ENCODE measurements at places on chromosomes 1 and 21.
A peak's percentile ranks its signal among the peaks of the same experiment; 100 is the strongest.

DNA sequence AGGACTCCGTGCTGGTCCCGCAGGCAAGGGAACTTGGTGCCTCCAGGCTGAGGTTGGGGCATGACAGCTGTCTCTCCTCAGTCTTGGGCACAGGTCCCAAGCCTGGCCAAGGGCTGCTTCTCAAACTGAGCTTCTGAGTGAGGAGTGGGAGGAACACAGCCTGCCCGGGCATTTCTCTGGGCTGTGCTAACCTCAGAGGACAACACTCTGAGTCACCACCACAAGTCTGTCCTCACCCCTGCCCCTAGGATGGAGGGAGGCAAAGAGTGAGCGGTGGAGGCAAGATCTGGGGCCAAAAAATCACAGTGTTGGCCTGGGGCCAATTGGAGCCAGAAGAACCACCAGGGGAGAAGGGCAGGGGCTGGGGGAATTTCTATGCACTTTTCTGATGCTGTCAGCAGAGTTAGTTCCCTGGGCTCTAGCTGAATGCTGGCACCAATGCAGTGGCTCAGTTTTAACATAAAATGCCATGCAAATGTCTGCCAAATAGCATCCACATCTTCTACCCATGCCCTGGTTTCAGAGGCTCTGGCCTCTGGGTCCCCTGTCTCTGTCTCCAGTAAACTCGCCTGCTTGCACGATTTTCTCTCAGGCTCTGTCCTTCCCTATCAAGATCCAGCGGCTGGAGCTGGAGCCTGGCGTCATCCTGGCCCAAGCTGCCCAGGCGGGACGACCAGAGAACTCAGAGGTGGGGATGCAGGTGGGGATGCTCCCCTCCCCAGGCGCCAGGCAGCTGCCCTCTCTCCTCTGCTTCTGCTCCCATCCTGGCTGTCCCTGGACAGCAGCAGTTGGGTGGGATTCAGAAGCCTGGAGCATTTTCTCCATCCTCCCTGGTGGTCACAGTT is 11.0 kb upstream of the CDK18 start:
- DNase-seq = no peak

DNA sequence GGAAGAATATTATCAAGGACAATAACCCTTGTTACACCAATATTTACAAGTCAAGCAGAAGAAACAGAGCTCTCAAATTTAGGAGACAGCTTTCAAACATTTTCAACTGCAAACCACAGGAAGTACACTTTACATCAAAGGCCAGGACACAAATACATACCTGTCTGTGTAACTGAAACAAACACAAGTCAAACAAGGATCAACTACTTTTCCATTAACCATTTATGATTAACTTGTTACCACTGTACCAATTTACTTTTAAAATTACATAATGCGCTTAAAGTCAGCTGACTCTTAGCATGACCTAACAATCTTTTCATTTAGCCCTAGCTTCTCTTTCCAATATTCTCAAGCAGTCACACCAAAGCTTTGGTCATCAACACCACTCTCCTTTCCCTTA is 43.5 kb downstream of the TRIM33 start:
- DNase-seq = no peak

DNA sequence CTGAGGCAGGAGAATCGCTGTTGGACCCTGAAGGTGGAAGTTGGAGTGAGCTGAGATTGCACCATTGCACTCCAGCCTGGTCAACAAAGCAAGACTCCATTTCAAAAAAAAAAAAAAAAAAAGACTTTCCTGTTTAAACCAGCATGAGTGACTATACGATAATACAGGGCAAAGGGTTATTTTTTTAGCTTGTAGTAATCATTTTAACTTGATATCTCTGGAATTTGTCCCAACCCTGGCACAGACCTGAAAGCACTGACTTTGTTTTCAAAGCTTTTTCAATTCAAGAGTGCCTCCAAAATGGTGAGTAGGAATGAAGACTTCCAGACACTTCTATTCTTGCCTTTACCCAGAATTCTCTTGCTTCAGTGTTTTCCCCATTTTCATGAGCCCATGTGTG is 4.4 kb upstream of the TMCO2 start:
- DNase-seq = no peak

GRCh38 chr1:8765198-8765597 is 52.2 kb downstream of the RERE start:
- DNase-seq = no peak

DNA sequence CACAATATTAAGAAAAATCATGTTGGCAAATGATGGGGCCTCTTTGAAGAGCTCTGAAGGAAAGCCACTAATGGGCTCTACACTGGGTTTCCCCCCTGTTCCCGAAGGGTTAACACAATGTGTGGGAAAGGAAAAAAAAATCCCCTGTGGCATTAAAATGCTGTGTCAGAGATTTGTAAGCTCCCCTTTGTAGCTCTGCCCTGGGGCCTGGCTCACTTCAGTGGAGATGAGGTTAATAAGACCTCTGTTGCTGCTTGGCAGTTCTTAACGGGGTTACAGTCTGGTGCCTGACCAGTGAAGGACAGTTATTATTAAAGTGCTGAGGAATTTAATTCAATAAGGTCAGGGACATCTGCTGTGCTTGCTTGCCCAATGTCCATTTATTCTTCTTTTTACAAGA is 129.7 kb upstream of the UBE2U start:
- DNase-seq = no peak

GRCh38 chr1:184941410-184941733 is 32.9 kb downstream of the NIBAN1 start:
- no peak for DNase-seq

DNA sequence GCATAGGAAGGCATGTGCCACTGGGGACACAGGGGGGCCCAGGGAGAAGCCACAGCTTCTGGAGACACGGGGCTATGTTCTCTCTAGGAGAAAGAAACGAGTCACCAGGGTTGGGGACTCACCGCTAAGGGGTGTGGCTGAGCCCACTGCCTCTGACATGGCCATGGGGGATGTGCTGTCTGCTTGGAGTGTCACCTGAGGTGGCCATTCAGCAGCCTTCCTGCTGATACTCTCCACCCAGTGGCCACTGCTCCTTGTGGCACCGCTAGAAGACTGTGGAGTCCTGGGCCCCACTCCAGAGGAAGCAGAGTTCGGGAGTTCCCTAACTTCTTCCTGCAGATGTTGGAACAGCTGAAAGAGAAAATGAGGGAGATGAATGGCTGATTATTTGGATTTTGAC is 91.2 kb upstream of the SLC45A1 start:
- DNase-seq = no peak

DNA sequence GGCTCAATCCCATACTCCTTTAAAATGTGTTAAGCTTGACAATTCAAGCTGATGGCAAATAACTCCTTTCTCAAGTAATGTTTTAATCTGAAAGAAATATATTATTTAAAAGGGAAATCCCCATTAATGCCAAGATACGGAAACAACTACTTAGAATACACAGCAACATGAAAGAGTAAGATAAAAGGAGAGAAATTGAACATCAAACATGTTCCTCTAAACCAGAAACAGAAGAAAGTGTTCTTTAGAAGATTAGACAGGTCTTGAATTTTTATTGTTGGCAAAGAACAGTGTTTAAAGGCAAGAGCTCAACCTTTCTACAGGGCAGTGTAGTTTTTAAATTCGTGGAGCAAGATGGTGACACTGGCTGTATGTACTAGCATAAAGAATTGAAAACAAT is 105.8 kb upstream of the NRIP1 start:
- DNase-seq = no peak

GRCh38 chr1:77768006-77768405 is 8.4 kb upstream of the USP33 start:
- no peak for DNase-seq

DNA sequence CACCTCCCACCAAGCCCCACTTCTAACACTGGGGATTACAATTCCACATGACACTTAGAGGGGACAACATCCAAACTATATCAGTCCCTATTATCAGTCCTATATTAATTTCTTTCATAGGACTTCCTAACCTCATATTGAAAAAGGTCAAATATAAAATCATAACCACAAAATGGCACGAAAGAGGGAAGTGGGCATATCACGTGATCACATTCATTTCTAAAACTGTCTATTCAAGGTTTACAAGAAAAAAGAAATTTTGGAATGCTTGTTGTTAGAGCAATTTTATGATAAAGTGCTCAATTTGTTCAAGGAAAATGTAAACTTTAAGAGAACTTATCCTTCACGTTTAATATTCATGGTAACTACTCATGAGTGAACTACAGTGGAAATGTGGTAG is 13.2 kb upstream of the CDC7 start:
- DNase-seq = no peak

GRCh38 chr1:5661196-5662085 is 330.8 kb downstream of the NPHP4 start:
- DNase-seq = no peak

DNA sequence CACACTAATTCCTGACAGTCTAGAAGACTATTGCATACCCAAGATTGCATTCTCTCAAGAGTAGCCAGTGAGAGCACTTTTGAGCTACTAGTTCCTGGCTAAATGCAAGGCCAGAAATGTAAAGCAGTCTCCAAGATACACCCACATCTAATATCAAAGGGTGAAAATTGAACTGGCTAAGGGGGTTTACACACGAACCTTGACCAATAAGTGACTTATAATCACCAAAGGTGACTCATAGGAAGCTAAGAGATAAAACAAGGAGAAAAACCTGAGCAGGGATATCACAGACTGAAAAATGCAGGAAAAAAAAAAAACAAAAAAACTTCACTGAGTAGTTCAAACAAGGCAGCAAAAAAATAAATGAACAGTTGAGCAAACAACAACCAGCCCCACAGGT is 172.2 kb upstream of the RRP15 start:
- DNase-seq = no peak

- DNase-seq = no peak
Measured at GRCh38 chr1:96747565-96747964, 26.0 kb downstream of the PTBP2 start.

- no peak for DNase-seq
Measured at GRCh38 chr1:51569284-51570062, 47.4 kb upstream of the OSBPL9 start.

GRCh38 chr1:225449261-225449660 is 21.4 kb upstream of the LBR start:
- DNase-seq = no peak

- no peak for DNase-seq
Measured at GRCh38 chr1:217049721-217050120, 326.5 kb upstream of the ESRRG start.

GRCh38 chr1:93851878-93852277 is 27.1 kb downstream of the DNTTIP2 start:
- DNase-seq = no peak

- DNase-seq = no peak
Measured at GRCh38 chr1:192914092-192914491, 105.3 kb downstream of the RGS2 start.

- DNase-seq = no peak
Measured at GRCh38 chr1:61226791-61227567, 144.6 kb downstream of the NFIA start.

DNA sequence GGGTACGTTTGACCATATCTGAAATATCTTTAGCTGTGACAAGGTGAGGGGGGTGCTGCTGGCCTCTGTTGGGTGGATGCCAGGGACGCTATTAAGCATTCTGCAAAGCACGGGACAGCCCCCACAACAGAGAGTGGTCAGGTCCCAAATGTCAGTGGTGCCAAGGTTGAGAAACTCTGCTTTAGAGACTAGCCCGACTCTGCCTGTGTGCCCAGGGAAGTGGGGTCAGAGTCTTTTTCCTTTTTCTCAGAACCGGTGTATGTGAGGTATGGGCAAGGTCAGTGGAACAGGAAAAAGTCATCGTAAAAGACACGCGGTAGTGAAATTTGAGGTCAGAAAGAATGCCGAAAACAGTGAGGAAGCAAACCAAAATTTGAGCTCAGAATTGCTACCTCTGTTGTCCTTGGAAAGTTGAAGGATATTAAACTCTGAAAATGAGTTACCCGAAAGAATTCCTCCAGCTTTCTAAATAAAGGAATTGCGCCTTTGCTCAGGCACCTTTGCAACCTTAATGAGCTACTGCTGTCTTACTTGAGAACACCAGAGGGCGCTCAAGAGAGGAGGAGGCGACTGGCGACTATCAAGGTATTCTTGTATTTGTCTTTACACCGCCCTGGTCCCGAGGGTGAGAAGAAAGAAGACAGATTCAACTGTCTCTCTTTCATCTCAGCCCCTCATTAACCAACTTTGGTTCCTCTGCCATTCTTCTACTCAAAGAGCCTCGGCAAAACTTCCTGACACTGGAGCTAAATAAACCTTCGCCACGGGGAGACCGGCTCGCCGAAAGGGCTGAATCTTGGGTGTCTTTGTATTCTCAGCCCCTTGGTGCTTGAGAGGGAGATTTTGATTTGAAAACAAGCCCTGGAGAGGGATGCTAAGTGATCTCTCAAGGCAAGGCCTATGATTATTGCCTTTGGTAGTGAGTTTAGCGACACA is 85.4 kb upstream of the OLIG2 start:
- DNase-seq = no peak

- no peak for DNase-seq
Measured at GRCh38 chr1:35554266-35555211, 2.7 kb downstream of the KIAA0319L start.

- no peak for DNase-seq
Measured at GRCh38 chr1:157878059-157878458, 36.5 kb upstream of the CD5L start.

- no peak for DNase-seq
Measured at GRCh38 chr1:200305806-200306205, 104.0 kb downstream of the ZNF281 start.

GRCh38 chr1:175216444-175216843 is 23.9 kb upstream of the KIAA0040 start:
- no peak for DNase-seq

- DNase-seq = no peak
Measured at GRCh38 chr1:26697431-26697977, 1.7 kb downstream of the ARID1A start.

GRCh38 chr21:43196826-43197225 is 28.0 kb downstream of the CRYAA start:
- no peak for DNase-seq

- peak; percentile 5 for DNase-seq
Measured at GRCh38 chr1:166884040-166884642, 8.1 kb upstream of the TADA1 start.

DNA sequence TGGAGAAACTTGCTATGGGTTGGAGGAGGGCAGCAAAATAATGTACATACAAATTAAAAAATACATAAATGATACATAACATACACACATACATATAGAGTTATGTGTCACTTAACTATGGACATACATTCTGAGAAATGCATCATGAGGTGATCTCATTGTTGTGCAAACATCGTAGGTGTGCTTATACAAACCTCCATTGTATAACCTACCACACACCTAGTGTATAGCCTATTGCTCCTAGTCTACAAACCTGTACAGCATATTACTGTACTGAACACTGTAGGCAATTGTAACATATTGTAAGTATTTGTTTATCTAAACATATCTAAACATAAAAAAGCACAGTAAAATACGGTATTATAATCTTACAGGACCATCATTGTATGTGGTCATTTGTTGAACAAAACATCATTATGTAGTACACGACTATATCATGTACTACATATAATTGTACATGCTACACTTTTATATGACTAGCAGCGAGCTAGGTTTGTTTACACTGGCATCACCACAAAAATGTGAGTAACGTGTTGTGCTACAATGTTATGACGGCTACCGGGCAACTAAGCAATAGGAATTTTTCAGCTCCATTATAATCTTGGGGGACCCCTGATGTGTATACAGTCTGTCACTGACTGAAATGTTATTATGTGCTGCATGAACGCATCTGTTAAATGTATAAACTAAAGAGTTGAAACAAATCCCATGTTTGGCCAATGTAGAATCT is 35.5 kb downstream of the ITGB3BP start:
- DNase-seq = no peak

GRCh38 chr21:46001821-46002681 is 20.5 kb downstream of the COL6A1 start:
- no peak for DNase-seq

GRCh38 chr1:233843525-233844204 is 60.8 kb upstream of the SLC35F3 start:
- no peak for DNase-seq

GRCh38 chr1:54280651-54281050 is 80.7 kb downstream of the MRPL37 start:
- no peak for DNase-seq

All from stimulated activated CD8-positive, alpha-beta memory T cell treated with anti-CD3 and anti-CD28 coated beads, Interleukin-4, amount 100 ng/mL, for 1 hour (primary cell).